Esophagus squamous epithelium (tissue), 5 donors: ENCODE measurements at places on chromosomes 2 and 18.

- DNase-seq: no peak
Measured at GRCh38 chr18:23968638-23969604, 45.6 kb upstream of the TTC39C start.

- DNase-seq: no peak
Measured at GRCh38 chr2:233487748-233488345, 78.7 kb downstream of the USP40 start.

DNA sequence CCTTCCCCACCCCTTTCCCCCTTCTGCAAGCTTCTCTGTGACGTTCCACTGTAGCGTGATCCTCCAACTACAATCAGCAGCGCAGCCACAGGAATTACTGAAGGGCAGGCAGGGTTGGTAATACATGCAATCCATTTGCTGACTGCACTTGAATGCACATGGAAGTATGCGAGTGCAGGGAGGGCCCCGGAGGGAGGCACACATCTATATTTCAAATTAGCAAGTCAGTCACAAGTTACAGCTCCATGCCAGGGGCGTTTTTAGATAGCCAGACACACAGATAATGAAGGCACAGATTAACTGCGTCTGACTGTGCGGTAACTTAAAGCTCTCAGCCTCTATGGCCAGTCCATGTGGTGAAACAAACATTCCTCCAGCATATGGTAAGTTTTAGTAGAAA, 209.2 kb upstream of the GATA6 start:
- DNase-seq: no peak

- no peak for DNase-seq
Measured at GRCh38 chr18:57787068-57787685, 15.9 kb downstream of the ATP8B1 start.

DNA sequence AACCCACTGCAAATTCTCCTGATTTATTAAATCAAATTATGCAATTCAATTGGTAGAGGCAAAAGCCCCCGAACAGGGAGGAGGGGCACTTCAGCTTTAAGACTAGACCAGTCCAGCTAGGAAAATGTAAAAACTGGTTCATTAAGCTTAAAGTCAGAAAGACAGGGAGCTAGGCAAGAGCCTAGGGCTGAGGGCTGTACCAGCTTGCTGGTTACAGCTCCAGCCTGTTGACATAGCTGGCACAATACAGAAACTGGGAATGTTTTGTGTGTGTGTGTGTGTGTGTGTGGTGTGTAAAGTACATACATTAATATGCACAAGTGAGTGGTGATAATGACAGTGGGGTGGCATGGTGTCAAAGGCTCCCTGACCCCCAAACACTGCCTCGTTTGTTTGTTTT, 307.0 kb upstream of the CELF4 start:
- DNase-seq: no peak
